Stimulated activated CD4-positive, alpha-beta T cell treated with anti-CD3 and anti-CD28 coated beads, Interleukin-15, amount 100 ng/mL, for 1 hour (primary cell): ENCODE measurements at places on chromosomes 11 and 22.

DNA sequence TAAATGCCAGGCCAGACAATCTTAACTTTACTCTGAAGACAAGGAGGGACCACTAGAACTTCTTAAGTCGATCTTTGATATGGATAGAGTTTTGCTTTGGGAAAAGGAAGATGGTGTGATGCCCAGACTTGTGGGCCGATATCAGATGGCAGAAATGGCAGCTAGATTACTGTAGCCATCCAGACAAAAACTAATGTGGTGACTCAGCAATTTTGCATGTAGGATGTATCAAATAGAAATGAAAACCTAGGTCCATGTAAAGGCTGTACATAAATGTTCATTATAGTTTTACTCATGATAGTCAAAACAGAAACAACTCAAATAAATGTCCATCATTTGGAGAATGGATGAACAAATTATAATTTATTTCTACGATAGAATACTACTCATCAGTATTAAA is 121.5 kb downstream of the APIP start:
- DNase-seq = no peak

DNA sequence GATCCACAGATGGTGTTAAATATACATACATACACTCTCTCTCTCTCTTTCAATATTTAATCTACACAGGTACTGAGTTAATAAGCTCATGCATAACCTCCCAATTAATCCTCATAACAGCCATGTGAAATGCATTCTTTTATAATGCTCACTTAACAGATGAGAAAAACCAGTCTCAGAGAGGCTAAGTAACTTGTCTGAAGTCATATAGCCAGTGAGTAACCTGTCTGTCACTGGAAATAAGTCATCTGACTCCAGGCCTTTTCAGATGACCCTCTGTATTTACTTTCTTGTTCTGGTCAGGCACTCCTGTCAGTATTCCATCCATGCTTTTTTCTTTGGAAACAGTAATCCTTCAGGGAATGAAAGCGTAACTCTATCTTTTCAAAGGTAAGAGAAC is 594.0 kb upstream of the TENM4 start:
- no peak for DNase-seq

- no peak for DNase-seq
Observed at GRCh38 chr11:80349997-80350396, 909.2 kb upstream of the TENM4 start.

- DNase-seq = no peak
Observed at GRCh38 chr22:22818202-22818538, 69.4 kb upstream of the IGLL5 start.

GRCh38 chr11:79348976-79349682 is 91.7 kb downstream of the TENM4 start:
- DNase-seq = no peak

DNA sequence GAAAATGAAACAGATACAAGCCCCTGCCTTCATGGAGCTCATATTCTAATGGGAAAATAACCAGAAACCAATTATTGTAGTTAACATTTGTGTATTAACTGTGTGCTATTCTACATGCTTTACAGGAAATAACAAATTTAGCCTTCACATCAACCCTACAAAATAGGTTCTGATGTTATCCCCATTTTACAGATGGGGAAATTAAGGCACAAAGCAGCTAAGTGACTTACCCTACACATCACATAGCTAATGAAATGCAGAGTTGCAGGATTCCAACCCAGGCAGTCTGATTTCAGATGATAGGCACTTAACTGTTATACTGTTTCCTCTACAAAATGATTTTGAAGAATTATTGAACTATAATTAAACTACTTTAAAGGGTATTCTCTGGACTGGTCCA is 43.7 kb downstream of the KMT5B start:
- no peak for DNase-seq

- DNase-seq = no peak
Observed at GRCh38 chr11:66061268-66061667, 8.8 kb upstream of the PACS1 start.

DNA sequence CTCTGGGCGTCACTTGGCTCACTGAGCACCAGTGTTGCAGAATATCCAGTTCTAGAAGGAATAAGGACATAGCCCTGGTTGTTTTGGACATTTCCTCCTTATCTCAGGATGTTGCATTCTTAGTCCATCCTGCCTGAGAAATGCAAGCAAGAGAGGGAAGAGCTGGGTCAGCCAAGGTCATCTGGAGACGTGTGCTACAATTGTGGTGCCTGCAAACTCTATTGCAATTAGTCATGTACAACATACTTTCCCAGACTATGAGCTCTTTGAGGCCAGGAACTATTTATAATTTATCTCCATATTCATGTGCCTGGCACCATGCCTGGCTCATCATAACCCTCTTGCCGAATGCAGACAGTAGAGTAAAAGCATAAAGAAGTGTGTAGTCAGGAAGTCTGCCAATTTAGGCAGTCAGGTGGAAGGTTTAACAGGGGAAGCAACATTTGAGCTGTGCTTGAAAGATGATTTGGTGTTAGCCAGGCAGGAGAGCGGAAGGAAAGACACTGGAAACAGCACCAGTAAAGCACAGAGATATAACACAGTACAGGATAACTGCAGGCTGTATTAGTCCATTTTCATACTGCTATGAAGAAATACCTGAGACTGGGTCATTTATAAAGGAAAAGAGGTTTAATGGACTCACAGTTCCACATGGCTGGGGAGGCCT is 129.4 kb upstream of the PAX6 start:
- no peak for DNase-seq

DNA sequence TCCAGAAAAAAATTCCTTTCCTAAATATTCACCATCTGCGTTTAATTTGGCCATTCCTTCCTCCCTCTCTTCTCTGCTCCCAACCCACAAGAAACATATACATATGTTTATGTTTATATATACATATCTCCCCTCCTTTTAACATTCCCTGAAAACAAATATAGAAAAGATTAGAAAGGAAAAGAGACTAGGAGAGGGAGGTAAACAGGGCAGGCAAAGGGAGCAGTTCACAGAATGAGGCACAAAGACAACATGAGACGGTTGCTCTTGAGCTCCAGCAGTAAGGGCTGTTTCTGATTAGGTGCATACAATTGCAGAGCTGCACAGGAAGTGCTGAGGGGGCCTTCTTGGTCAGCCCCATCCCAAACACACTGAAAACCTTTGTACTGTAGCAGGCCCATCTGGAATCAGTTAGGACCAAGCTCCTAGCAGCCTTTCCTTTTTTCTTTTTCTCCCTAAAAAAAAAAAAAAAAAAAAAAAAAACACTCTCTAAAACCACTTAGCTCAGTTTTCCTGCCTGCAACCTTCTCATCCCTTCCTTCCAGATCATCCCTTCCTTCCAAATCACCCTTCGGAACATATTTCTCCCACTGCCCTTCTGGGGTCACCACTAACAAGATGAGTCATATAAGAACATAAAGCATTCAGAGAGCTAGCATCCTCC is 57.0 kb downstream of the RBFOX2 start:
- DNase-seq = no peak

GRCh38 chr11:73969991-73970800 is 12.4 kb downstream of the UCP2 start:
- no peak for DNase-seq

DNA sequence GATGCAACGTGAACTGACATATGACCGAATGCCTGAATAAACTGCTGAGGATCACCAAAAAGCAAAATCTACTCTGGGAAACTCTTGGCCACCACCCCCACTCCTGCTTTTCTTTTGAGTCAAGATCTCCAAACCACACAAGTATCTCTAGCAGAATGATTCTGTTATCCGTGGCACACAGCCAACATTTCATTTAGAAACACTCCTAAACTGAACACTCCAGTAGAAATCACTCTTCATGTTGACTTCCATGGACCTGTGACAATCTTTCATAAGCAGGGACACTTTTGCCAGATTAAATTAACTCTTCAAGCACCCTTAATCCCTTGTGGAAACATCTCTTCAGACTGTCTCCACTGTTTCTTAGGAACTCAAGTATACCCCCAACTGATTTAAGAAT is 44.4 kb downstream of the VSIG10L2 start:
- no peak for DNase-seq

- no peak for DNase-seq
Observed at GRCh38 chr11:109747839-109748238, 325.8 kb downstream of the C11orf87 start.

DNA sequence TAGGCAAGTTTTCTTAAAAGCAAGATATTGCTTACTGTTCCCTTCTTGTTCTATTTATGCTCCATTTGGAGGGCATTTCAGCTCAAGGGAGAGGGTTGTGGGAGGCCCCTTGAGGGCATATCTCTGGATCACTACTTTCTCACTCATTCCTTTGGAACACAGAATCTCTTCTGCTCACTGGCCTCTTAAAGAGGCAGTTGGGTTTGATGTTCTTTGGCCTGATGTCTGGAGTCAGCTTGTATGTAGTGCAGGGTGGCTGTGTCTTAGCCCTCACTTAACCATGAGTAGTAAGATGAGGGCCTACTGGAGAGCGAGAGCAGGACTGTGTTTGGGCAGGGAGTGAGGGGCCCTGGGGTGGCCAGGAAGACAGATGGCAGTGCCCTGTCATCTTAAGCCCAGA is 3.6 kb downstream of the INCENP start:
- no peak for DNase-seq

DNA sequence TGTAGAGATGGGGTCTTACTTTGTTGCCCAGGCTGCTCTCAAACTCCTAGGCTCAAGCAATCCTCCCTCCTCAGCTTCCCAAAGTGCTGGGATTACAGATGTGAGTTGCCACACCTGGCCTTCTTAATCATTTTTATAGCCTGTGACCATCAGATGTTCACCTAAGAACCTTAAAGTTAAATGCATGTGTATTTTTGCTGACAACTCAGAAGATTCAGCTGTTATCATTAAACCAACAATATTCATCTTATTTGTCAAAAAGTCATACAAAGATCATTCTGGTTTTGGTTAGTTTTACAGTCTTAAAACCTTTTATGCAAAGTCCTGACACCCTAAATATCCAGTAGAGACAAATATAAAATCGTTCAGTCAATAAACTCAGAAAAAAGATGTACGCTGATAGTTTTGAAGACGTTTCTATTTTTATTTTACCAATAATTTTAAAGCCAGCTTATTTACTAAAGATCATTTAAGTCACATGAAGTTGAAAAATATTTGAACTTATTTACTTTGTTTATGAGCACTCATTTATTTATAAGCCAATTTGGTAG is 22.2 kb downstream of the CLDN5 start:
- DNase-seq = no peak

GRCh38 chr22:31244046-31244942 is 32.2 kb downstream of the LIMK2 start:
- no peak for DNase-seq

- no peak for DNase-seq
Observed at GRCh38 chr11:12286606-12287005, 90.8 kb upstream of the PARVA start.
